ENCODE measurements at places on chromosomes 6 and 20.

- DNase-seq, result no peak
These were observed 71.9 kb upstream of the PLCB4 start for GRCh38 chr20:8996817-8997512.

- DNase-seq, result no peak
These were observed 3.6 kb downstream of the YTHDF1 start for GRCh38 chr20:63212393-63212730.

- DNase-seq, result no peak
These were observed 120.4 kb downstream of the KHDC1L start for GRCh38 chr6:73104921-73105320.

DNA sequence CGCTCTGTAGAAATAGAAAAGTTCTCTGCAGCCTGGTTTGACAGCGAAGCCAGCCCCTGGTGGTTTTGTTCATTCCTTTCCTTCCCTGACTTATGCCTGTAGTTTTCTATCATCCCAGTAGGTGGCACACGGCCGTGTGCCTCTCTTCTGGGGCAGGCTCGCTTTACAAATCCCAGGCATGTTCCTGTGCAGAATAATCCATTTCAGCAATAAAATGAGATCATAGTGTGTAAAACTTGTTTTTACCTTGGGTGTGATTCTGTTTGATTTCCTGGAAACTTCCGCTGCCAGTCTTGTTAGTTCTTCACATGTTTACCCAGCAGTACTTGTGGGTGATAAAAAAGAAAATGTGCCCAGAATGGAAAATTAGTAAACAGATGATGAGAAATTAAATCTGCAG is 7.4 kb upstream of the INSM1 start:
- peak; percentile 85 for DNase-seq
